ENCODE measurements at places on chromosomes 4 and X.
A peak's percentile ranks its signal among the peaks of the same experiment; 100 is the strongest.

DNA sequence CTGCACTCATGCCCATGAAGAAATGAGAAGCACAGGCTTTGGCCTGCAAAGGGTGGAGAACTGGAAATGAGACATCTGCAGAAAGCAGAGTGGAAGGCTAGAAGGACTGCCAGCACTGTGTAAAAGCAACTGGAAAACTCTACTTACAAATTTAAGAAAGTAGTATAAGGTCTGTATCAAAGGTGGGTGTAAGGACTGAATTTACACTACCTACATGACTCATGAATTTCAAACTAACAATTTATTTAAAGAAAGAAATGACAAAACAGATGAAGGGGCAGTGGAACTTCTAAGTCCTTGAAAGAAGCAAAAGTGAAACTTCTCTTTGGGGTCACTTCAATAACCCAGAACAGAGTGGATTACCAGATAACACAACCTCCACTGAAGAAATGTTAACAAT, 71.2 kb downstream of the SLC10A7 start:
- DNase-seq, result no peak

DNA sequence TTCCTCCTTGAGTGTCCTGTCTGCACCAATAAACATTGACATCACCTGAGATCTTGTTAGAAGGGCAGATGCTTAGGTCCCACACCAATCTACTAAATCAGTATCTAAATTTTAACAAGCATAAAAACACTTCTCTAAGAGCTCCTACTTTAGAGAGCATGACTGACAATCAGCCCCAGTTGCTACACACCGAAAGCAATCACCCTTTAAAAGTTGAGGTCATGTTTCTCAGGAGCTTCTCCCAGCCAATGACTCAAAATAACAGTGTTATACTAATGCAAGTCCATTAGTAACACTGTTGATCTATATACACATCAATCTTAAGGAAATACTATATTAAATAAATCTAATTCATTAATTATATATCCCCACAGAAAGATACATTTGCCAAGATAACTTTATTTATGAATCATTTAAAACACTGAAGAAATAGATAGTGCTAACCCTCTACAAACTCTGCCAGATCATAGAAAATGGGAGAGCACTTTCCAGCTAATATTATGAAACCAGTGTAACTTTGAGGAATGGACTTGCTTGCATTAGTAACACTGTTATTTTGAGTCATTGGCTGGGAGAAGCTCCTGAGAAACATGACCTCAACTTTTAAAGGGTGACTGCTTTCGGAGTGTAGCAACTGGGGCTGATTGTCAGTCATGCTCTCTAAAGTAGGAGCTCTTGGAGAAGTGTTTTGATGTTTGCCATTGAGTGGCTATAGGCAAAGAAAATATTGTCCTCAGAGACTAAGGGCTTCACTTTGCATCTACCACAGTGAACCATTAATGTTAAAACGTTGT, 109.8 kb upstream of the HDX start:
- no peak for DNase-seq

DNA sequence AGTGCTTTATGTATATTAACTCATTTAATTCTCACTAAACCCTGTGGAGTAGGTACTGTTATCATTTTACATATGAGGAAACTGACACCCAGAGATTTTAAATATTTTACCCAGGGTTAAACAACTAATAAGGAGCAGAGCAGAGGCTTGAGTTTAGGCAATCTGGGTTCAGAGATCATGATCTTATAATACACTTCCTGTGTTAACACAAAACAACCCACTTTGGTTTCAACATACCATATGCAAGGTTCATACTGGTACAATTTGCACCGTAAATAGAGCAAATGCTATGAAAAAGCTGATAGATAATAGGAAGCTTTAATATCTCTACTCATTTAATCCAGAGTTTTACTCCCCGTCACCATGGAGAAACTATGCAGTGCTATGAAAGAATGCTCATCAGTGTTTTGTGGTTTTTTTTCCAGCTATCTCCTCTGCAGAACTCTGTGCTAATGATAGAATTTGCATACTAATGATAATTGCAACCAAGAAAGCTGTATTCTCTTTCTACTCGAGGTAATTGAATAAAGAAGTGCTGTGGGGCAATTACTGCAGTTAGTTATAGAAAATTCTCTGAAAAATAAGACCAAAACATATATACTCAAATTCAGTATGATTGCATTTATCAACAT, 138.8 kb upstream of the MAP9 start:
- DNase-seq, result no peak

DNA sequence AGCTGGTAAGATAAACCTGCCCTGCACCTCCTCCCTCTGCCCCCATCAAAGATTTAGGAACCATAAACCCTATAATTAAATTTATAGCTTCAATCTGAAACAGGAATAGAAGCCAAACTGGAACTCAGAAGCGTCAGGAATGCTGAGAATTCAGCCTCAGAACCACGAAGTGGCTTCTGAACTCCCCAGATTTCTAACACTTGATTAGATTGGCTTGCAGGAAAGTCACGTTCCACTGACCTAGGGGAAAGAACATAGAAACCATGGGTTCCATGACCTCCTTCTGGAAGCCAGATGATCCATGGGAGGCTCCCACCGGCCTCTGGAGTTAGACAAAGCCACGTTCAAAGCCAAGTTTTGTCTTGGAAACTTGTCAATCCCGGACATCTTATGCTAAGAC, 356.5 kb downstream of the MID1IP1 start:
- no peak for DNase-seq

- no peak for DNase-seq
Observed at GRCh38 chr4:33187035-33187434, 2466.9 kb downstream of the PCDH7 start.

- no peak for DNase-seq
Observed at GRCh38 chr4:80124246-80125211, 51.5 kb upstream of the ANTXR2 start.

GRCh38 chr4:168864821-168865541, 145.1 kb downstream of the CBR4 start:
- DNase-seq, result no peak

- DNase-seq, result no peak
Observed at GRCh38 chrX:72040506-72040905, 91.2 kb downstream of the RTL5 start.

DNA sequence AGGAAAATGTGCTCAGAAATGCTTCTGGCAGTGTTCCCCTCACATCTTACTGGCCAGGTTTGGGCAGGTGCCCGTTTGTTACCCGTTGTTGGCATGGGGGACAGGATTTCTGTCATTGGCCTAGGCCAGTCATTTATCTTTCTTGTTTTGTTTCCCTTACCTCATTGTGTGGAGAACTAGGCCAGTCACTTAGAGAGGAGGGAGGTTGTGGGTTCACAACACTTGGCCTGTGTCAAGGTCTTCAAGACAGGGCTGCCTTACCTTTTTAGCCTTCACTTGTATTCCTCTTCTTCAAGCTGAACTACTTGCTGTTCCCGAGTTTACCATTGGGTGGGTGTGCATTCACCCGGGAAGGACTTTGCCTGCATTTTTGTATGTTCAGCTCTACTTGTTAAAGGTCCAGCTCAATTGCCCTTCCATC, 17.7 kb downstream of the SNX25 start:
- DNase-seq, result no peak

DNA sequence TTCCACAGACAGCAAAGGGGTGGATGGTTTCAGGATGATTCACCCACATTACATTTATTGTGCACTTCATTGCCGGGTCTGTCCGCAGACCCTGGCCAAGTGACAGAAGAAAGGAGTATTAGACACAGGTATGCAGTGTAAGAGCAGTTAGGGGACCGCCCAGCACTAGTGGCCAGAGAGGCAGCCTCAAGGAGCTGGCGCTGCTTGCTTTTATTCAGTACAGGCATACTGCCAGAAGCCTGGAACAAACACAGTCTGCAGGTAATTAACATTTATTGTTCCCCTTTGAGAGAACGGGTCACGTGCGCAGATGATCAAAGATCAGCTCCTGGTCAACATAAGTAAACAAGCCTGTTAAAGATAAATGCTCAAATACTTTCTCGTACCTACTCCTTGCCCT, 1639.0 kb upstream of the IGFBP7 start:
- DNase-seq, result no peak

DNA sequence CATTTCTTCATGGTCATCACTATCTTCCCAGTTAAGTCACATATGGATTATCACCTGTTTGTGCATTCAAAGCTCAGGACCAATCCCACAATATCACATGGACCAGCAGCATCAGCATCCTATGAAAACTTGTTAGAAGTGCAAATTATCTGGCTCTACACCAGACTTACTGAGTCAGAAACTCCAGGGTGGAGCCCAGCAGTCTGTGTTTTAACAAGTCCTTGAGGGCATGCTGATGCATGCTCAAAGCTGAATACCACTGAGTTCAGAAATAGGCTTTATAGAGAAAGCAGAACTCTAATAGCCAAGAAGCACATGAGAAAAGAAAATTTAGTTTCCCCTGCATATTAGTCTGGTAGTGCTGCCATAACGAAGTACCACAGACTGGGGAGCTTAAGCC, 62.4 kb upstream of the GABRQ start:
- no peak for DNase-seq

- no peak for DNase-seq
Observed at GRCh38 chr4:84849051-84849640, 117.3 kb downstream of the WDFY3 start.

DNA sequence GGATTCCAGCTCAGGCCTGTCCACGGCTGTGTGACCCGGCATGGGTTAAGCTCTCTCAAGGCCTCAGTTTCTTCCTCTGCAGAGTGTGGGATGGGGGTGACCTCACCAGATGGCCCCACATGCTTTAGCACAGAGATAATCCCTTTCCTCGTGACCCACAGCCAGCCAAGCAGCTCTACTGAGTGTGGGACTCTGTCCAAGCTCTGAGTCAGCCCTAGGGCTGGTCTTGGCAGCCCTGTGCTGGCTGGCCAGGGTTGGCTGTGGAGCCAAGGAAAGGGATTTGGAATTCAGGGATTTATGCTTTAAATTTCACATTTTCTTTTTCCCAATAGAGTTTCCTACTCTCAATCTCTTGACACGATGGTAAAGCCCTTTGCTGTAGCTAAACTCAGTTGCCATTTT, 19.7 kb upstream of the SPON2 start:
- peak; percentile 66 for DNase-seq

DNA sequence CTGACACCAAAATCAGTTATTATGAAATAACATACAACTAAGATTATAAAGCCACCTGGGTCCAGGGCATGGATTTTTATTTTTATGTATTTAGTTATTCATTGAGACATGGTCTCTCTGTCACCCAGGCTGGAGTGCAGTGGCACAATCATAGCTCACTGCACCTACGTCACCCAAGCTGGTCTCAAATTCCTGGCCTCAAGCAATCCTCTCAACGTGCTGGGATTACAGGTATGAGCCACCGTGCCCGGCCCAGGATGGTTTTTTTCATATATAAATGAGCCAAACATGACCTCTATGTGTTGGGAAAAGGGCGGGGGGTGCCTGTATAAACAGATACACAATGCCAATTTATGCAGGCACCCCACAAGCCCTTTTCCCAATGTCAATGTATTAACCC, 24.6 kb downstream of the ZNF630 start:
- no peak for DNase-seq

- DNase-seq, result no peak
Observed at GRCh38 chr4:123113155-123113554, 190.8 kb upstream of the NUDT6 start.

GRCh38 chr4:115107411-115107810, 6.0 kb downstream of the NDST4 start:
- DNase-seq, result no peak

DNA sequence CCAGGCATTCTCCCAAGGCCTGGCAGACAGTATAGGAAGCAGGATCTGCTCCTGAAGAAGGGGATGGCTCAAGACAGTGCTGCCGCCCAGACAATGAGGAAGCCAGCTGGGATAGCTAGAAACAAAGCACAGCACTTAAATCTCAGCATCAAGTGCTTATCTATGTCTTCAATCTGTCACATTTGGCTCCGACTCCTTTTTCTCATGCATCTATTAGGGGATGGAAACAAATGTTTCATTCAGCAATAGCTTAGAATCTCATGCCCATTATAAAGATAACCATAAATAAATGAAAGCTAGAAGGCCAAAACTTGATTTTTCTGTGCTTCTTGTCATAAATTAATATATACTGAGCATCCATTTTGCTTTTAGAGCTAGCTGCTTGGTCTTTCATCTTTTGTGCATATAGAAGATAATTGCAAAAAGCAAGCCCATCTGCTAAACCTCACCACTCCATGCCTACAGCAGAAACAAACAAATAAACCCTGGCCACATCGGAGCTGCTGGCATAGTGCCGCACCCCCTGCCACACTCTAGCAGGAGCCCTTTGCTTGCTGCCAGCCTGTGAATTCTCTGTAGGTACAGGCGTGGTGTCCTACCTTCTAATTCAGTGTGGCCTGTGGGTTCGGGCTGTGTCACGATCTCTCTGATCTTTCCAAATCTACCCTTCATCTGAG, 75.9 kb downstream of the AASDH start:
- no peak for DNase-seq

DNA sequence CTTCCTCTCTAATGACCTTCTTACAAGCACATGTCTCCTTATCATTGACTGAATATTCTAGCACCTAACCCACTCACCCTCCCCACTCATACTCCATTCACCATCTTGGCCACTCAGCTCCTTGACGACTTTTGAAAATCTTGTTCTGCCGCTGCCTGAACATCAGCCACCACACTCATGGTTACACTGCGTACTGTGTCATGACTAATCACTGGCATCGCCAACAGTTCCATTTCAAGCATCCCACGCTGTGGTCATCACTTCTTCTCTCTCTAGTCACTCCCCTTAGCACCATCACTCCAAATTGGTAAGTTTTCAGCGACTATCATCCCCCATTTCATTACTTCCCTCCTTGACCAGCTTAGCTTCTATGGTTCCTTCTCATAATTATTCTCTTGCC, 352.8 kb downstream of the MAPK10 start:
- DNase-seq, result no peak

DNA sequence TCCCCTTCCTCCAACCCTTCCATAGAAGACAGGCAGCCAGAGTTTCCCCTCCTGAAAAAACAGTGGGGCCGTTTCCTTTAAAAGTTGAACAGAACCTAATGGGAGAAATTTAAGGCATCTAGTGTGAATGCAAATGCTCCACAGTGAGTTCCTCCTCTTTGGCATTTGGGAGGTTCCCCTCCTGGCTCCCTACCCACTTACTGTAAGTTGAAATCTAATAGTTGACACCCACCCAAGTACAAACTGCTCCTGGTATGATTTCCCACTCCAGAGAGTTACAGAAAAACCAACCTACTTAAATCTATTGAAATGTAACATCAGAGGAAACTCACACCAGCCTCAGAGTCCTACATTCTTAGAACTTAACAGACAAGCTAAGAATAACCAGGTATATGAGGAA, 17.6 kb downstream of the ENPEP start:
- DNase-seq, result no peak

GRCh38 chrX:103861200-103861599, 29.1 kb upstream of the RAB9B start:
- DNase-seq, result no peak

DNA sequence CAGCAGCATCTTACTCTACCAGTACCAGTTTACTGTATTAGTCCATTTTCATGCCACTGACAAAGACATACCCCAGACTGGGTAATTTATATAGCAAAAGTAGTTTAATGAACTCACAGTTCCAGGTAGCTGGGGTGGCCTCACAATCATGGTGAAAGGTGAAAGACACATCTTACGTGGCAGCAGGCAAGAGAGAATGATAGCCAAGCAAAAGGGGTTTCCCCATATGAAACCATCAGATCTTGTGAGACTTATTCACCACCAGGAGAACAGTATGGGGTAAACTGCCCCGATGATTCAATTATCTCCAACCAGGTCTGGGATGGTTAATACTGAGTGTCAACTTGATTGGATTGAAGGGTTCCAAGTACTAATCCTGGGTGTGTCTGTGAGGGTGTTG, 69.3 kb downstream of the YIPF6 start:
- no peak for DNase-seq

All from cerebellar nuclear complex (tissue), 1 donor.